Fibroblast of mammary gland (primary cell): ENCODE measurements at places on chromosomes 2 and 18.

- DNase-seq, result peak; percentile 41
Observed at GRCh38 chr18:49021433-49022129, 70.8 kb upstream of the SMAD7 start.

- peak; percentile 72 for DNase-seq
Observed at GRCh38 chr2:159600752-159601151, 15.6 kb downstream of the BAZ2B start.

DNA sequence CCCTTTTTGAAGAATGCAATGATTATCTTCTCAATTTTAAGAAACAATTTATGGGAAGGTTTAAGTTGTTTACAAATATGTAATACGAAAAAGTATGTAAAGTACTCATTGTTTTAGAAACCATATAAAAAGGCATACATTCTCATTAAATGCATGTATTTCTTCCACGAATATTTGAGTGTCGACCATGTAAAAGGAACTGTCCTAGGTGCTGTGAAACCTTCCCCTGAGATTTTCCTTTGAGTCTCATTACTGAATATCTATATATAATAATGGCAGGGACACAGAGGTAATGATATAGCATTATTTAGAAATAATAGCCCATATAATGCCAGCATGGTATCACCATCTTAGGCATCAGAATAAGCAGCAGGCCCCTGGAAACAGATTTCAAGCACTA is 239.3 kb downstream of the ERBB4 start:
- no peak for DNase-seq

- peak; percentile 41 for DNase-seq
Observed at GRCh38 chr18:79380816-79381806, 14.6 kb upstream of the NFATC1 start.

- DNase-seq, result peak; percentile 26
Observed at GRCh38 chr2:167706800-167707199, 540.6 kb downstream of the STK39 start.

DNA sequence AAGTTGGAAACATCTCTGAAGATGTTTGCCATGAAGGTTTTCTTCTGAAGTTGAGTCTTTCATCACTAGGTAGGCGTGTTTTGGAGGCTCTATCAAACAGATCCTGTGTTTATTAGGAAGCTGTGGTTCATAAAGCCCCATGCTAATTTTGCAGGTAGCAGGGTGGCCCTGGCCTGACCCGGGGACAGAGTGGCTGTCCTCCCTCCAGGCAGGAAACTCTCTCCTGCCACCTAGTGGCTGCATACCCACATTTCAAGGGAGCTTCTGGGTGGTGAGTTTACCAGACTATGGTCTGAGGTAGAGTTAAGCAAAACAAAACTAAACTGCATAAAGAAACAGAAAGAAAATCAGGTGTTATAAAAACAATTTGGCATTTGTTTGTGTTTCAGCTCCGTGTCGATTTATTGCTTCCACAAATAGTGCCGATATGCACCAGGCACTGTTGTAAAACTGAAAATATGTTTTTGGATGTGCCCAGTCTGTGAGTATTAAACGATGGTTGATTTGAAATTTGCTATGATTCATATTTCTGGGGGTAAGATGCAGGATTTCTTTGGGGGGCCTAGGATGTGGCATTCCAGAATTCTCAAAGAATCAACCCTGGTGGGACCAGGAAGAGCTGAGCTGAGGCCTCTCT is 26.0 kb upstream of the IL37 start:
- DNase-seq, result peak; percentile 41

- DNase-seq, result peak; percentile 90
Observed at GRCh38 chr2:200963124-200963917, at the start of gene ORC2. Gene ORC2, minus strand, starts transcription at chr2:200963660. Its CDS starts 5,537 bp downstream, at chr2:200958123.

GRCh38 chr2:100411841-100412292 is 5.6 kb downstream of the CHST10 start:
- no peak for DNase-seq

DNA sequence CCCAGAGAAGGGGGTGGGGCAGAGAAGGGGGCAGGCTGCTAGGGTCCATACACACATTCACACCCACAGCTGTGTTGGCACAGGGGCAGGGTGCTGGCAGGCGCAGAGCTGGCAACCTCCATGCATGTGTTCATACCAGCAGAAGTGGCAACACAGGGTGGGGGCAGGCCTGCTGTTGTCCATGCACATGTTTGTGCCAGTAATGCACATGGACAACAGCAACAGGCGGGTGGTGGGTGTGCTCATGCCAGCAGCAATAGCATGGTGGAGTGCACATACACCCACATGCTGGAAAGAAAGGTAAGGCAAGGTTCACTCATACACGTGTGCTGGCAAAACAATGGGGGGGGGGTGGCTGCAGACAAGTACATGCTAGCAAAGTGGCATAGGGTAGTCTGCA is 54.7 kb downstream of the FBXO15 start:
- no peak for DNase-seq

GRCh38 chr18:13528739-13529392 is 197.5 kb downstream of the FAM210A start:
- no peak for DNase-seq

DNA sequence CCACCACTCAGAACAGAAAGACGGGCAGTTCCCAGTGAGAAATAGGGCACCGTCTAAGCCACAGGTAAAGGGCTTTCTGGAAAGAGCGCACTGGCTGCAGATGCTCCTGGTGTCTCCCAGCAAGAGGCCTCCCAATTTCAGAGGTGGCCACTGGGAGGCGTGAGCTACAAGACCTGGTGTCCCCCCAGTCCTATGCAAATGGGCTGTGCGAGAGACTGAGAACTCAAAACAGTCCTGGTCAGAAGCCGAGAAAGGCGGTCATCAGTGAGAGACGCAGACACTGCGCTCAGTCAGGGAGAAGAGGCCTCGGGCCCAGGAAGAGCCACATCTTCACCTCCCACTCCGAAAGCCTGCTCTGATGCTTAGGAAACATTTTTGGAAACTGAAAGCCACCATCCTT is 179.5 kb downstream of the EIPR1 start:
- peak; percentile 7 for DNase-seq

DNA sequence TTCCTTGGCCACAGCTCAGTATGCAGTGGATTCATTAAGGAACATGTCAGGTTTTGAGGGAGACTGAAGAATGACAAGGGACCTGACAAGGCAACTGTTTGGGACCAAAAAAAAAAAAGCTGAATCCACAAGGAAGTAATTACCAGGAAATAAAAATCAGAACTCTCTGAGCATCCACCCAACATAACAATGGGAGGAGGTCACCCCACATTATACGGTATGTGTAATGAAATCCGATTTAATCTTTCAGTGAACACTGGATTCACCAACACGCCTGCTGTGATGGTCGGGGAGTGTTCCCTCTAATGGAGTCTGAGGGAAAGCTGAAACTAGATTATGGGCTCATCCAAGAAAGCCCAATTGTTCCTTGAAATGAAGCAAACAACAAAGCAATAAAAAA is 329.3 kb downstream of the ETAA1 start:
- no peak for DNase-seq

GRCh38 chr18:49524349-49524748 is 37.3 kb upstream of the C18orf32 start:
- no peak for DNase-seq

GRCh38 chr2:132825601-132826000 is 155.6 kb upstream of the LYPD1 start:
- no peak for DNase-seq

DNA sequence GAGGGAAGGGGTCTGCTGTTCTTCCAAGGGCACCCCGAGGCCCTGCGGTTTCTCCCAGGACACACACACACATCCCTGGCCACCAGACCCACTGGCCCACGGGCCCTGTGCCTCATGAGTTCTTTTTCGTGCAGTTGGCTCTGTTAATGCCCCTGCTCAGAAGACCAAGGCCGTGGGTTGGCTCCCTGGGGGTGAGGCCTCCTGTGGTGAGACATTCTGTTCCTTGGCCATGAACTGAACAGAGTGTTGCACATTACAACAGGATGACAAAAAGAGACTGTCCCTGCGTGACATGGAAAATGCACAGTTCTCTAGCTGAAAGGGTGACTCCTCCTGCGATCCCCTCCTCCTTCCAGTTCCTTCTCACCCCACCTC is 30.7 kb downstream of the SH2D6 start:
- no peak for DNase-seq

DNA sequence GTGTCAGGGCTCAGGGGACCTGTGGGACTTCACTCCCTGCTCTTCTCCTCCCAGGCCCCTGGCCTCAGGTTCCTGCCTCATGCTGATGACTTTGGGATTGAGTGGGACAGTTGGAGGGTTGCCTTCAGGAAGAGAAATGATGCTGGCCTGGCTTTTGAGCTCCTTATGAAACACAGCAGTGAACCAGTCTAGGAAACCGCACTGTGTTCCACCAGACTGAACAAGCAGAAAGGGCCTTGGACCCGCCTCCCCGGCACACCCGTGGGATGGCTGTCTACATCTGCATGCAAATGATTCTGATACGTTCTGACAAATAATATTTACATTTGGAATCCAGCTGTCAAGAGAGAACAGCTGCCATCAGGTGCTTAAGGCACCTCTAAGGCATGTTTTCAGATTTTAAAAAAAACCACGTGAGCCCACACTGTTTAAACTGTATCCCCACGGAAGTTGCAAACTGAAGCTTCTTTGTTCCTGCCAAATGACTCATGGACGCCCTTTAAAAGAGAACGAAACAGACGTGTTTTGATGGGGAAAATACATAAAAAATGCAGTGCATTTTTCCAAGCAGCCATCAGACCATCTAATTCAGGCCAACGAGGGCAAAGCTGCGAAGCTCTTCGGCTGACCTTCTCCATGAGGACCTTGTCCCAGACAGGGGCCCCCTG is 27.6 kb upstream of the ASAP2 start:
- DNase-seq, result peak; percentile 93

- DNase-seq, result peak; percentile 6
Observed at GRCh38 chr2:173868406-173868805, 96.8 kb downstream of the SP3 start.

- no peak for DNase-seq
Observed at GRCh38 chr2:72900191-72900825, 13.1 kb downstream of the SPR start.

DNA sequence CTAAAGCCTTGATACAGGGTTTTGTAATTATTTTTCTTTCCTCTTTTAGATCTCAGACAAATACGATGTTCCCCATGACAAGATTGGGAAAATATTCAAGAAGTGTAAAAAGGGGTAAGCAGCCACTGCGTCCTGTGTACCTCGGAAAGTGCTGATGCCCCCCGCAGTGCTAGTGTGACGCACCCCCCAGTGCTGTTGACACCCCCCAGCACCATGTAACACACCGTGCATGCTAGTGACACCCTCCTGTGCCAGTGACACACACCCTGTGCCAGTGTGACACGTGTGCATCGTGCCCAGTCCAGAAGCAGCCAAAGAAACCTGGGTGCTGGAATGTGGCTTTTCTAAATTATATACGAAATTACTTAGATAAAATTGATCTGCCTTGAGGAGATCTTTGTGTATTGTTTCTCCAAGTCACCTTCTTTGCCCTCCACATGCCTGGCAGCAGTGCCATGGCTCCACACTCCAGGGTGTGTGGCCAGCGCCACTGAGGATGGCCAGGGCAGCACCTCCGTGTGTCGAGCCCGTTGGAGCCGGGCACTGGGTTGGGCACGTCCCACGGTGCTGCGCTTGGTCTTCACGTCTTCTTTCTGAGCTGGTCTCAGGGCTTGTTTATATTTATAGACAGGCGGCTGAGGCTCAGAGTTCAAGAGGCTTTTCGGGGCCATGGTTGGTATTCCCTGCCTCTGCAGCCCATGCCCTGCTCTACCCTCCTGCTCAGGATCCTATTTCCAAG is 44.3 kb upstream of the KLF11 start:
- no peak for DNase-seq

GRCh38 chr2:155815851-155816250 is 516.7 kb downstream of the NR4A2 start:
- peak; percentile 13 for DNase-seq

DNA sequence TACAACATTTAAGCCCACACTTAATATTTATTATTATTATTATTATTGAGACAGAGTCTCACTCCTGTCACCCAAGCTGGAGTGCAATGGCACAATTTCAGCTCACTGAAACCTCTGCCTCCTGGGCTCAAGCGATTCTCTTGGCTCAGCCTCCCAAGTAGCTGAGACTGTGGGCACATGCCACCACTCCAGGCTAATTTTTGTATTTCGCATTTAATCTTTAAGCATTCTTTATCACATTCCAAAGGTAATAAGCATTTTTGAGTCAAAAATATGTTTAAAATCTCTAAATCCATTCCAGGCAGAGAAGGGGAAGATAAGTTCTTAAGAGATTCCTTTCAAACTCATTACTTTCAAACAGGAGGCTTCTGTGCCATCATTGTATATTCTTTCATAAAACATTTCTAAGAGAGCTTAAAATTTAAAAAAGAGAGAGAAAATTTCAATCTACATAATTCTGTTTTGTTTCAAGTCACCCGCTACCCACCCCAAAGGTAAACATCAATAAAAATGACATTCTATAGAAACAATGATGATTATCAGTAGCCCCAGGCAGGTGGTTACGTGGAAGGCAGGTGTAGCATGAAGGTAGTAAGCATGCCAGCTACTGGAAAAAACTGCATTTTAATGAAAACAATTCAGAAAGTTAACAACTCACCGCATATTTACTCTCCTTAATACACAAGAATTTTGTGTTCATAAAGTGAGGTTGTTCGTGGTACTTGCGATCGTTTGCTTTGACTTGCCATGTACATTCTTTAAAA is 84.4 kb upstream of the NARS1 start:
- no peak for DNase-seq

GRCh38 chr2:42516418-42516901 is 22.7 kb upstream of the KCNG3 start:
- no peak for DNase-seq

DNA sequence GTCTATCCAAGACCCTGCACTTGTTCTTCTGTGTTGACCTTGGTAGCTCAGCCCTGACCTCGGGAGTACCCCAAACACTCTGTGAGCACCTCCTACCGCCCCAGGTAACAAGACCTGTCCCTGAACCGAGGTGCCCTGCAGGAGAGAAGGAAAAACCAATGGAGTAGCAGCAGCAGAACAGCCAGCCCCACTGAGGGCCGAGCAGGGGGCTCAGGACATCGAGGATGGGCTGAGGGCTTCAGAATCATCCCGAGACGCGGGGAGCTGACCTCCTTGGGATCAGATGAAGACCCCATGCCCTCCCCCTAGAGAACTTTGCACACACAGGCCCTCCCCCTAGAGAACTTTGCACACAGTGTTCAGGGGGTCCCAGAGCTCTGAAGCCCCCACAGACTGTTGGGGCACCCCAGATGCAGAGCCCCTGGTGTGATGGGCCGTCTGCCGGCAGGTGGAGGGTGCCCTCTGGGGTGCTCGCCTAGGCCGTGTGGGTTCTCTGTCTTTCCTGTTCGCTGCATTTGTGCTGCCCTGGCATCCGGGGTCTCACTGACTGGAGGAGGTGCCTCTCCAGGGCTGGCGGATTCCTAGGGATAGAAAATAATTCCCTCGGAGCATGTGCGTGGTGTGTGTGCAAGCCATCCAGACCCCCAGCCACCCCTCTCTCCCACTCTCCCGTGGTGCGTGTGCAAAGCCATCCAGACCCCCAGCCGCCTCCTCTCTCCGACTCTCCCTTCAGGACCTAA is 189.1 kb downstream of the TWIST2 start:
- DNase-seq, result no peak

GRCh38 chr2:43218702-43219382 is 7.6 kb downstream of the ZFP36L2 start:
- peak; percentile 37 for DNase-seq

GRCh38 chr2:16195681-16196070 is 255.3 kb downstream of the MYCN start:
- DNase-seq, result no peak
